Coronary artery (tissue), 2 donors: ENCODE measurements at places on chromosomes 6 and 20.

DNA sequence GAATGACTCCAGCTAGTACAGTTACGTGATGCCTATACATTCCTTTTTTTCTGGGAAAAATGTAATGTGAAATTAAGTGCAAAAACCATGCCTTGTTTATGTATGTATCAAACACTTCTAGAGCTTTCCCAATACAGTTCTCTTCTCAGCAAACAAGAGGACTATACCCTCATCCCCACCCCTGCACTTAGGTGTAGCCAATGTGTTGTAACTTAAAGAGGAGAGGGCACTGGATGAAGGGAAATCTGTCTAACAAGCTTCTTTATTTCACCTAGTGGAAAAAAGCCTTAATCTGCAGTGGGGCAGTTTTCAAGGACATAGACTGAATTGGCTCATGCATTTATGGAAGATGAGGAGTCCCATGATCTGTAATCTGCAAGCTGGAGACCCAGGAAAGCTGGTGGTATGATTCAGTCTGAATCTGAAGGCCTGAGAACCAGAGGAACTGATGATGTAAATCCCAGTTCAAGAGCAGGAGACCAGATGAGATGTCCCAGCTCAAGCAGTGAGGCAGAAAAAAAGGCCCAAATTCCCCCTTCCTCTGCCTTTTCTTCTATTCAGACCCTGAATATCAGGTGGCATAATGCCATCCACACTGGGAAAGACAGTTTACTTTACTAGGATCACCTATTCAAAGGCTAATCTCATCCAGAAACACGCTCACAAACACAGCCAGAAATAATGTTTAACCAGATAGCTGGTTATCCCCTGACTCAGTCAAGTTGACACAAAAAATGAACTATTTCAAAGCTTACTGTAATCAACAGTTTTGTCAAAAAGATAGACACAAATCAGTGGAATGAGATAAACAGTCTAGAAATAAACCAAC lies 25.8 kb upstream of the SLC17A3 start:
- no peak for DNase-seq

- DNase-seq = no peak
Observed at GRCh38 chr6:6811128-6812009, 222.8 kb downstream of the LY86 start.

- DNase-seq = no peak
Observed at GRCh38 chr6:168221497-168222079, 98.0 kb downstream of the DACT2 start.

DNA sequence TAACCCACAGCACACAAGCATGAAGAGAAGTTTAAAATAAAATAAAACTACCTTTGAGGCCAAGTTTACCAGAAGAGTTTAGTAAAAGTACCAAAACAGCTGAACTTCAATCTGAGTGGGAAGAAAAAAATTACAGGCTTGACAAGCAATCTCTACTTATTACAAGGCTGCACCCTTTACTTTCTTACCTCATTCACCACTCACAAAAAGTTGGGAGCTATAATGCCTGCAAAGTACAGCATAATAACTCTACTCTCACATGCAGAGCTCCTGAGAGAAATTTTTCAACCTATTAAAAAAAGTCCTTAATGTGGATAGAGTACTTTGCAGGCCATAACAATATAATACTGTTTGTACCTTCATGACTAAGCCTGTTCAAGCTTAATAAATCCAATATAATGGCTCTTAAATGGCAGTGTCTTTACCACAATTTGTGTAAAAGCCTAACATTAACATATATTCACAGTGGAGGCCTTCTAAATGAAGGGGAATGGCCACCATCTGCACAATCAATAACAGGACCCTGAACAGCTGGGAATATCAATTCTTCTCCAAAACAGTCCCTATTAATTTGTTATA lies 103.1 kb downstream of the DST start:
- no peak for DNase-seq

DNA sequence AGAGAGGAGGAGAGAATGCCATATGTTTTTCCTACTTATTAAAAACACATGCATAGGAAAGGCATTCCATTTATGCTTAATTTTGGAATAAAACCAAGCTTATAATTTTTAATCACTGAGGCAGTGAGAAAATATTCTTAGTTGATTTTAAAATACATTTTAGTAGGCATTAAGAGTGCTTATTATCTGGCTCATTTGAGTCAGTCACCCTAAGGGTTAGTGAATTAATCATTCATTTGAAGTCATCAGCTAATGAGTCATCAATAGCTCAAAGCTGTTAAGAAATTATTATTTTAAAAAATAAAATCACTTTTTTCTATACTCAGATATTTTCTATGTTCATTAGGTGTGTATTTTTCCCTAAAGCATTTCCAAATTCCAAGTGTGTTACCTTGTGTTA lies 81.6 kb downstream of the TMEM200A start:
- no peak for DNase-seq

DNA sequence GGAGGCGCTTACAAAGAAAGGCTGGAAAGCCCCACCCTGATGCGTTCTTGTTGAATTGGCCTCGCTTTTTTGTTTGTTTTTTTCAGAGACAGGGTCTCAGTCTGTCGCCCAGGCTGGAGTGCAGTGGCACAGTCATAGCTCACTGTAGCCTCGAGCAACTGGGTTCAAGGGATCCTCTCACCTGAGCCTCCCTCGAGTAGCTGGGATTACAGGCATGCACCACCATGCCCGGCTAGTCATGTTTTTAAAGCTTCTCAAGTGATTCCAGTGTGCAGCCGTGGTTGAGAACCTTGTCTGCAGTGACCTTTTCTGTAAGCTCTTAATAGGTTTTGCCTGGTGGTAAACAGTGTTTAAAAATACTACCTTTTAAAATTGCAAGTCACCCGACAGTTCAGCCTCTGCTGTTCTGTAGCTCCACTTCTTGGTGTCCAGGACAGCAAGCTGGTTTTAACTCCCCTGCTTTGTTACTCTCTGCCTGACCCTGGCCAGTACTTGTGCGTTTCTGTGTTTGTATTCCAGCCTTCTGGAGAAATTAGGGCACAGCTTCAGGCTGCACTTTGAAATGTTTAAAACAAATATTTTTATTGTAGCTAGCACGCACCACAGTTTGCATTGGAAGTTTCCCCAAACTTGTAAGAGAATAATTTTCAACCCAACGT lies 54.4 kb downstream of the KDM1B start:
- DNase-seq = no peak

DNA sequence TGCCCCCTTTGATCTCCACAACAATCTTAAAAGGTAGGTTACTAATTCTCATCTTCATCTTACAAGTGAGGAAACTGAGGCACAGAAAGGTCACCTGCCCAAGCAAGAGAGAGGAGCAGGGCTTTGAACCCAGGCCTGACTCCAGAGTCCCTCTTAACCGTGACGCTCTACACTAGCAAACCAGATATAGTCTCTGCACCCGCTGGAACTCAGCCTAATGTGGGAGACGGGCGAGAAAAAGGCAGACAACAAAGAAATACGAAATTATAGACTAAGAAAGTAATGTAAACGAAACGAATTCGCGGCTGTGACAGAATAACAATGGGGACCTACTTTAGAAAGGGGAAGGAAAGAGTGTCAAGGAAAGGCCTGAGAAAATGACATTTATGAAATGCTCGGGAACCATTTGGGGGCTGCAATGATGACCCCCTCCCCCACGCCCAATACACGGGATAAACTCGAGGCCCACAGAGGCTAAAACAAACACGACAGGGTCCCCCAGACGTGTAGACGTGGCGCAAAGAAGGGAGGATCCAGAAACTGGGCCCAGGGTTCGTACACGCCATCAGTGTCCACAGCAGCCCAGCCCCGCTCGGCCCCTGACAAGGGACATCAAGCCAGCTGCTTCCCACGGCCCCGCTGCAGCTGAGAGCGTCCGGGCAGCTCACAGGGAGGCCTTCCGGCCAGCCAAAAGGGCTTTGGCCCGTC lies 637 bp downstream of the TRPC4AP start:
- no peak for DNase-seq

DNA sequence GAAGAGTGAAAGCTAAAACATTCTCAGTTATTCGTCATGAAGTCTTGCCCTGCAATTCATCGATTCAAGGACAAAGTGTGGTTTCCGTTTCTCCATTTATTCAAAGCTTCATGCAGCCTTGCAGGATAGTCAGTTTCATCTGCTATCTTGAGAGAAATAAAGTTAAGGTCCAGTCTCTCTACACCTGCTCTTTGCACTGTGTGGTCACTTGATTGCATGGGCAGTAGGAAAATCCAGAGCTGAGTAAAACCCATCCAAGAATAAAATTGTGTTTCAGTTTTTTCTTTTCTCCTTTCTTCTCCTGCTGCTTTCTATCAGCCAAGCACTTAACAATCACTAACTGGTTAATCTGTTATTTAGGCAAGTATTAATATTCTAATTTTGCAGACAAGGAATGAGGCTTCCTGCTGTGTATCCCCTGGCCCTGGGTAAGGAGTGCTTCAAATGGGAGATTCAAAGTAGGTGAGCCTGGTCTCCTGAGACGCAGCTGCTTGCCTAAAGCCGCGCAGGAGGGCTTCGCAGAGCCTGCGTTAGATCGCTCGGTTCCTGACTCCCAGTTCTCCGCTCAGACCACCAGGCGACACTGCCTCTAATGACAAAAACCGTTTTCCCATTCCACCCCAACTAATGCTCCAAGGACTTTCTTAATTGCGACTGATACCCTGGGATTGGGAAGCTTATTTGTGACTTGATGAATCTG lies 808.3 kb downstream of the TFAP2A start:
- no peak for DNase-seq
